ENCODE measurements at places on chromosomes 4 and X.
A peak's percentile ranks its signal among the peaks of the same experiment; 100 is the strongest.

GRCh38 chr4:170089274-170089667, 485 bp downstream of the AADAT start:
- peak; percentile 11 for DNase-seq

DNA sequence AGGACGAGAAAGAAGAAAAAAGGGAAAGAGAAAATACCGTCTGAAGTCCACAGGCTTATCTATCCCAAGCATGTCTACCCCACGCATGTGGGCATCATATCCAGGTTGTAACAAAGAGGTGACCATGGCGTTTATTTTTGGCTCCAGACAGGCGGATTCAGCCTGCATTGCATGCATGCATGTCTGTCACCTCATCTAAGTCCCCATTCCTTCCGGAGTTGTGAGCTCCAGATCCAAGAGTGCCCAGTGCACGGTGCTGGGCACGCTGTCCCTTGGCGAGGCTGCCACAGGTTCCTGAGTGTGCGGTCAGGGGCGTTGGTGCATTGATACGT, 905 bp upstream of the GALNTL6 start:
- DNase-seq = no peak

DNA sequence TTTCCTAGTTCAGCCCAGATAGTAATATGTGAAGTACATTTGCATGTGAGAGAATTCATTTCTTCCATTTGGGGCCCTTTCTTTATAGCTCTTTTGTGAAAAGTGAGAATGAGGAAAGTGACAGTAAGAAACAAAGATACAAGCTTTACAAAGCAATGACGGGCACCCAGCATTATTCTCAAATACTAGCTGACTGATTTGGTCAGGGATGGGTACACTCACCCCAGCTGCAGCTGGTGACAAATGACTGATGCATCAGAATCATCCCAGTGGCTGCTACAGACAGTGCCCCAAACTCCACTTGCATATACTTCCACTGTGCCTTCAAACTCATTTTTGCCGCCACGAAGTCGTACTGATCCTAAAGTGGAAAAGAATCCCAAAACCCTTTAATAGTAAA, 14.8 kb downstream of the PRSS12 start:
- DNase-seq = no peak

DNA sequence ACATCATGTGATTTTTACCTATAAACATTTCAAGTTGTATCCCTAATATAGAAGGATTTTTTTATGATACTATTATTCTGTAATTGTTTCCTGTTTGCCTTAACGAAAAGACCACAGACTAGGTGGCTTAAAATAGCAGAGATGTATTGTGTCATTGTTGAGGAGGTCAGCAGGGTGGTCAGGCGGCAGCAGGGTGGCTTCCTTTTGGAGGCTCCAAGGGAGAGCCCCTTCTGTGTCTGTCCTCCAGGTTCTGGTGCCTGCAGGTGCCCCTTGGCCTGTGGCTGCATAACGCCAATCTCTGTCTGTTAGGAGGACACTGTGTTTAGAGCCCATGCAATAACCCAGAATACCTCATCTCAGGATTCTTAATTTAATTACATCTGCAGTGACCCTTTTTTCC, 118.1 kb downstream of the TBL1X start:
- DNase-seq = no peak

GRCh38 chr4:38860788-38861424, 4.3 kb upstream of the TLR6 start:
- DNase-seq = peak; percentile 71

All from GM13976 (cell line).